ENCODE measurements at places on chromosomes 4 and X. TPM values are rescaled to one million over a fixed set of nuclear protein-coding genes. Genes with fewer than 3 reads are reported as not detected.
A peak's percentile ranks its signal among the peaks of the same experiment; 100 is the strongest.

The FAM184B gene
- 0.10 TPM for total RNA-seq

The RIBC1 gene
- not detected for total RNA-seq

The FGG gene
- total RNA-seq = not detected

The HMGN5 gene
- total RNA-seq = not detected

The HGFAC gene
- not detected for total RNA-seq

The SMPX gene
- total RNA-seq = not detected

The GAGE13 gene
- not detected for total RNA-seq

The BMX gene
- total RNA-seq = not detected

DNA sequence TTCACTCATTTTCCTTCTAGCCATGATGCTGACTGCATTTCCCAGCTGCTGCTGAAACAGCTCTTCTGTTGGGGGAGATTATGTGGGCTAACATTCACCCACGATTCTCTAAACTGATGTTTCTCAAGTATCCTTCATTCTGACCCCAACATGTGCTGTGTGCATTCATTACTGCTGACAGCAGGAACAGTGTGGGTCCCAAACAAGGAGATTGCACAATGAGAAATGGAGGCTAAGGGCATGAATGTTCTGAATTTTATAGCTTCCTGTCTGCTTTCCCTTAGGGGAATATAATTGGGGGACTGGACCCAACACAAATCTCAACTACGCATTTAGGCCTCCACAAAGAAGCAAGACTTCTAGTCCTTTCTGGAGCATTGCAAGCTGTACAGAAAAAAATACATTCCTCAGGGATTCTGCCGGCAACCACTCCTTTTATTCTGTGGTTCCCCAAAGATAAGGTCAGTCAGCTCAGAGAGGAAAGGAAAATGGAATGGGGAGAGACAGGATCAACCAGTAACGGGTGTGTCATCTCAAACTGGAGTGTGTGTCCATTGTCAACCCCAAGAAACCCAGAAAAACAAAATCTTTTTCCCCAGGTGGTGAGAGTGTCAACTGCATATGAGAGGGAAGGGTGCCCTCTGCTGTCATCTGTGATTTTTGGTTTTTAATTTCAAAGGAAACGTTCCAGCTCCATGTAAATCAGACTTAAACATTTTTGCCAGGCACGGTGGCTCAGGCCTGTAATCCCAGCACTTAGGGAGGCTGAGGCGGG lies 81.5 kb upstream of the EGFL6 start:
- peak; percentile 37 for DNase-seq

GRCh38 chr4:39698424-39699009 lies 581 bp downstream of the UBE2K start:
- DNase-seq = peak; percentile 34

DNA sequence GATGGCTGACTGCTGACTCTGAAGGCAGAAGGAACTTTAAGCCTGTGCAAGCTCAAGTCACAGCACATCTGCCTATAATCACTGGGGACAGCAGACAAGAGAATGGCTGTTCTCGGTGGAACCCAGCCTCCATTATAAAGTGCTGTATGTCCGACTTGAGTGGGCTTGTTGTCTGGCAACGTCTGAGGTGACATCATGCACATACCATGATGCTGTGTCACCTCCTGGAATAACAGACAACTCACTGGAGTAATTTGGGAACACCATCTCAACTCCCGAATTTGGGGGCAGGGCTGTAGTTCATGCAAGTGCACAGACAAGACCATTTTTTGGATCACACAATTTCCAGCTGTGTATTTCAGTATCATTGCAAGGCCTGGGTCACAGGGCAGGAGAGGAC lies 59.8 kb upstream of the GPM6B start:
- DNase-seq = peak; percentile 5

DNA sequence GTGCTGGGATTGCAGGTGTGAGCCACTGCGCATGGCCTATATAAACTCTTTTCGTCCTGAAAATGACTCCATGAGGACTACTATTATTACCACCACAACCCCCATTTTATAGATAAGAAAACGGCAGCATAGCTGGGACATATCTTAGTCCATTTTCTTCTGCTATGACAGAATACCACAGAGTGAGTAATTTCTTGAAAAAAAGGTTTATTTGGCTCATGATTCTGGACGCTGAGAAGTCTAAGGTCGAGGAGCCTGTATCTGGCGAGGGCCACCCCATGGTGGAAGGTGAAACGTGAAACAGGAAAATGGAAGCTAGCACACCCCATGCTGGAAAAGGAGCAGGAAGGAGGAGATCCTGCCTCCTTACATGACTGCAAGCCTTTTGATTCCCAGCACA lies 68.9 kb downstream of the SMIM20 start:
- DNase-seq = no peak

DNA sequence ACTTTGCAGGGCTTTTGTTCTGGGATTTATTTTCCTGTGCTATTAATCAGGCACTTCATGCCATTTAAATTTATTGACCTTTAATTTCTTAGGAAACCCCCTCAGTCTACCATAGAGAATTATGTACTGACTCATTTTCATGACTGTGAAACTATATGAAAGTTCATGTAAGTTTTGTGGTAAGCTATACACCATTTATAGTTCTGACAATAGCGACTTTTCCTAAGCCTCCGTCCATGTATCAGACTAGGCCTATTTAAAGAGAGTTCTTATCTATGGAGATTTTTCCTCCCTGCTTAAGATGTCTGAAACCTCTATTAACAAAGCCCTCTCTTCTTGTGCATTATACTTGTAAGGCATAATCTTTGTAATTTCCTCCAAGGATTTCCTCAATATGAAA lies 111.6 kb downstream of the AFF2 start:
- no peak for DNase-seq

DNA sequence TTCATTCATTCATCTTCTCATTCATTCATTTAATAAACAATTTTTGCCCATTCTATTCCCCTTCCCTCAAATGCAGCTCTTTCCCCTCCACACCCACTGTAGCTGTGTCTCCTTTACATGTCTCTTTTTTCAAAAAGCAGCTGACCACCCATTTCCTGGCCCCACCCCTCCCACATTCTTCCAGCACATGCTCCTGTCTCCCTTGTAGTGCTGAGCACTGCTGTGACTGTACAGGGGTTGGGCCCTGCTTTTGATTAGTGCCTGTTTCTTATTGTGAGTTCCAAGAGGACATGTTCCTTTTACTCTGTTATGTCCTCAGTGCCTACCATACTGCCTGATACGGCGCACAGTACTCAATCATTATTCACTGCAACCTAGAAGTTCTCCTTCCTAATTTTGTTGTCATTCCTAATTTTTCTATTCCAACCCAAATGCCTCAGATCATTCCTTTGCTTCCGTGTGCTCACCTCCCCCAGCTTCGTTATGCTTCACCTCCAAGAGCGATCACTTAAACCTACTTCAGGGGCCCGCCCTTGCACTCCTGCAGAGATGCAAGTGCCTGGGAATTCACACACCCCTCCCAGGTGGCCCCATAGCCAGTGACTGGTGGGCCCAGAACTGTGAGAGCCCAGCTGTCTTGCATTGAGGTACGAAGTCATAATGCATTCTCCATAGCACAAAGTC lies 152.2 kb downstream of the STK32B start:
- no peak for DNase-seq

- no peak for DNase-seq
These were observed 20.0 kb downstream of the EMCN start for GRCh38 chr4:100497791-100498190.

DNA sequence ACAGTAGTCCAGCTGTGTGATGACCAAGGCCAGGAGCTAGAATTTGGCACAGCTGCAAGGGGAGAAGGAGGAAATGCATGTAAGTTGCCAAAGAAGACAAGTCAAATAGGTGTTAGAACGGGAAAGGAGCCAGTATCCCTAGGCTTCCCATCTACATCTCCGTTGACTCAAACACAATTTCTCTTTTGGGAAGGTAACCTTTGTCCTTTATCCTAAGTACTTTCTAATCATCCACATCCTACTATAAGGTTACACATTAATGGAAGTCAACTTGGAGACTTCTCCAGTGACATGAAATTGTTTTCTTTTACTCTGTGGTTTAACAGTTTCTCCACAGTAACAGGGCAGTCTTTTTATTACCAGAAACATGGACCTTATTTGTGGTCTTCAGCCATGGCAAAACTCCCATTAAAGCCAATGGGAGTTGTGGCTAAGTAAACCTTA lies 620.0 kb downstream of the ANKRD50 start:
- DNase-seq = no peak

DNA sequence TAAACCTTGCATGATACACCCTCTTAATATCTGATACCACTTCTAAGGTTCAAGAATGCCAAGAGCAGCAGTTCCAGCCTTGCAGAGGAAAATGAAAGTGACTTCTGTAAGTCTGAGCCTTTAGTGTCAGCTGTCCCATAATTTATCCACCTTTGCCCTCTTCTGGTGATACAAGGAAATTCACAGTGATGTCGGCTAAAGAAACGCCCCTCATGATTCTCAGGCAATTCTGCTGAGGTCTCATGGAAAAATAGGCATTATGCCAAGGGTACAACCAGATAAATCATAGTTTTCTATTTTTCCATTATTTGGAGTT lies 172.2 kb upstream of the CXCL13 start:
- no peak for DNase-seq

DNA sequence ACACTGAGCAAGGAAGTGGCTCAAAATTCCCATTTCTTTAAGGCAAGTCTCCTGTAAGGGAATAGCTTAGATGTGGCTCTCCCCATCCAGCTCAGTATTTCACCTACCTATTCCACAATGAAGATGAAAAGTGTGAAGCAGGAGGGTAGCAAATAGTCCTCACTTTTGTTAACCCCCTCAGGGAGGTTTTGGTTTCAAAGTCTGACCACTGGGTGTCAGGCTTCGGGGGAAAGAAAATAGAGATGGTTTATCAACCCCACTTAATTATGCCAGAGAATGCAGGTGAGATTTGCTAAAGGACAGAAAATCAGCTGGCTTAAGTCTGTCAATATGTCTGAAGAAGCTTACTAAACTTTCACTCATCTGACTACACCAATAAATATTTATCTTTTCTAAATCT lies 69.5 kb downstream of the DHX15 start:
- no peak for DNase-seq

- DNase-seq = no peak
These were observed 73.4 kb upstream of the ARHGAP36 start for GRCh38 chrX:130984782-130985181.

- peak; percentile 40 for DNase-seq
These were observed 511 bp downstream of the PPM1K start for GRCh38 chr4:88283661-88284438.

GRCh38 chr4:176902710-176903323 lies 110.1 kb upstream of the VEGFC start:
- DNase-seq = peak; percentile 30

GRCh38 chr4:3491681-3492405 lies 28.7 kb downstream of the DOK7 start:
- DNase-seq = no peak

- peak; percentile 14 for DNase-seq
These were observed 68.7 kb downstream of the NSD2 start for GRCh38 chr4:1939664-1940509.

Measured in MG63 (cell line).